ENCODE measurements at places on chromosomes 12 and 14.

DNA sequence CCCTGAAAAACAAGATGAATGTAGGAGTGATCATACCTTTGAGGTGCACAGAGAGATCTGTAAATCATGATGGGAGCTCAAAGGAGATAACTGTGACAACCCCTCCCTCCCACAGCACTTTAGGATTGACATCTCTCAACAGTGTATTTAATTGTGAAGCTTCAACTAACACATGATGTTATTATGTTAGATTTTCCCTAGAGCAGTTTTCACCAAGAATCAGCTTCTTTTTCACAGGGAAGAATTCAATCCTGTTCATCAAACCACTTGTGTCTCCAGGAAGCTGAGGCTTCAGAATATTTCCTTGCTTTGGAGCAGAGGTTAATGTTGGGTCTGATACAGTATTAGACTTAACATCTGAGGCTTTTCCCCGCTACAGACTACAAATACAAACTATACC, 11.8 kb downstream of the RPS6KA5 start:
- DNase-seq: no peak

DNA sequence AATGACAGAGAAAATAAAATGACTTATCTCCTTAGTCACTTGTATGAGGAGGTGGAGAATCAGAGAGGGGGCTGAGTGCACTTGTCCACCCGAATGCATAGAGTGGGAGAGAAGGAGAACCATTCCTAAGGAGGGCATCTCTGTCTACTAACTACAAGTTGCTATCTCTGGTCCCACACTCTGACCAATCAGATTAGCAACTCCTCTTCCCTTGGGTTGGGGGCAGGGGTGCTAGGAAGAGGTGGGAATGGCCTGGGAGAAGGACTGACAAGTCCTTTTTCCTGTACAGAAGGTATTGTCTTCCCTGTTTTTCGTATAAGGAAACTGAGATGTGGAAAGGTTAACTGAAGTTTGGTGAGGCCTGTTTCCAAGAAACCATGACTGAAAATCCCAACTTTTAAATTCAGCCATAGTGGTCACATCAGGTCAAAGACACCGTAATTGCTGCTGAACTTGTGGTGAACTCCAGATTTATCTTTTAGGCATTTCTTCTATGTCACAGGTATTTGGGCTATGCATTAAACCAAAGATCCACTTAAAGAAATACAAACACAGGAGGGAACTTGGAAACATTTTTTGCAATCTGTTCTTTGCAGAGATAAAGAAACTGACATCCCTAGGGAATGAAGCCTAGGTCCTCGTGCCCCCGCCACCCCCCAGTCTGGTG, 207.8 kb downstream of the CRADD start:
- no peak for DNase-seq

GRCh38 chr12:112680993-112681392, 110.6 kb upstream of the RPH3A start:
- DNase-seq: no peak

DNA sequence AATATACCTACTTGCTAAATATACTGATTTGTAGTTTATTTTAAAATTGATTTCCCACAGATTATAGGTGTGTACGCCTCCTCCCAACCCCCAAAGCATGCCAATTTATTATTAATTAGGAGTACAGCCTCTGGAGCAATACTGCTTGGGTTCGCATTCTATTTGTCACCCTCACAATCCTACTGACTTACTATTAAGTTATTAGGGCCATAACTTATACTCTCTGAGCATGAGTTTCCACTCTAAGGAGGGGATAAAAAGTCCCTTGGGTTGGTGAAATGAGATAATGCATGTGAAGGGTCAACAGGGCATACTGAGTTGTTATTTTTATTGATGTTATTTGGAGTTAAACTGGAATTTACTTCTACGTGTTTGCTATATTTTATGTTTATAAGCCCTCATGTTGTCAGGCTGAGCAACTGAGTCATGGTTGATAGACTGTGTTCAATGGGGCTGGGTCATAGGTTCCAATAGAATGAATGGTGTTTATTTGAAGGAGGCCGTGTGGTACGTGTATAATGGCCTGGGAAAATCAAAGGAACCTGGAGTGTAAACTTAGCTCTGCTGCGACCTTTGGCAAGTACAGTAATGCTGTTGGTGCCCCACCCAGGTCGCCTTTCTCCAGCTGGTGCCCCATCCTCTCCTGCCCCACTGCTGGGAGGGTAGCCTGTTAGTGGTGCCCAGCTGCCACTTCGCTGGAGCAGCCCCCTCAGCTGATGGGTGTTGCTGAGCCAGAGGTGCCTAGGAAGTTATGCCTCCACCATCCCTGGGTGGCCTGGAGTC, 99.3 kb upstream of the PTPRB start:
- no peak for DNase-seq

DNA sequence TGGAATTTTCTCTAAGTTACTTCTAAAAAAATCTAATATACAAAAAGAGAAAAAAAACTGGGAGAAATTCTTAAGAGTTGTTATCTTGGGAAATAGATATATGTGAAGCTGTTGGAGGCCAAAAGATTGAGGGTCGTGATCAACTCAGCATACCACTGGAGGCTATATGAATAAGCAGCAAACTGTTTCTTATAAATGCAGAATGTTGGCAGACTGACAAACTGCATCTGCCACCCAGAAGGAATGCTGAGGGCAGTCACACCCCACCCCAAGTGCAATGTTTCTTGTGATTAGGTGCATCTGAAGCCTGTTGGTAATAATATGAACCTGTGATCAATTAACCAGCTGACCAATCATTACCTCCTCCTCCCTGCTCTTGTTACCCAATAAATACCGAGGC, 818.6 kb upstream of the MGAT4C start:
- no peak for DNase-seq

DNA sequence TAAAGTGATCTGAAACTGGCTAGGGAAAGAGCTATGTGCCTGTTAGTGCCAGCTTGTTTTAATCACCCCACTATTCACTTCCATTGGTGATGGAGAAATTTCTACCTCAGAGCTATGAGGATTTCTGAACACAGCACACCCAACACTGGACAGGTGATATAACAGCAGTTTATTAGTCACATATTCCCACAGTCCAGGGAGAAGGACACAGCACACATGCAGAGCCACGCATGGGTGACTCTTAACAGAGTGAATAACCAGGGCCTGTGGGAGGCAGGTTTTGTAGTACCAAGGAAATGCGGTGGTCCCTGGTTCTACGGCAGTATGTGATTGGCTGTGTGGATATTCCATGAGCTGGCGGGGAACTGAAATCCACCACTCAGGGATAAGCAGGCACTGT, 455.1 kb downstream of the BTG1 start:
- DNase-seq: no peak

All from endothelial cell (in vitro differentiated cells).